Stimulated activated CD8-positive, alpha-beta memory T cell treated with anti-CD3 and anti-CD28 coated beads, Interleukin-7, amount 100 ng/mL, for 1 hour (primary cell): ENCODE measurements at places on chromosomes 3 and 15.

DNA sequence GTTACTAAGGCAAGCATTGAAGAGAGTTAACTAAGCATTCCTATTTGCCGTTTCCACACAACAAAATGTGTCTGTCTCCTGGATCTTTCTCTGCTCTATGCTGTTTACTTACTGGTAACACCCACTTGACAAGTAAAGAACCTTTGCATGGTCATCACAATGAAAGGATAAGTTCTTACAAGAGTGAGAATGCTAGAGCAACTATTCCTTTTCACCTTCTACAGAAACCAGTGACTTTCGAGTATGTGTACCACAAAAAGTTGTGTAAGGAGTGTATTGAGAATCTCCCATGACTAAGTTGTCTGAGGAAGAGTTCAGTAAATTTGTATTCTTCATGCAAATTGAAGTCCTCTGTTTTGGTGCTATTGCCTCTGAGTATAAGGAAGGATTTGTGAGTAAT, 10.8 kb downstream of the TIPARP start:
- DNase-seq = no peak

DNA sequence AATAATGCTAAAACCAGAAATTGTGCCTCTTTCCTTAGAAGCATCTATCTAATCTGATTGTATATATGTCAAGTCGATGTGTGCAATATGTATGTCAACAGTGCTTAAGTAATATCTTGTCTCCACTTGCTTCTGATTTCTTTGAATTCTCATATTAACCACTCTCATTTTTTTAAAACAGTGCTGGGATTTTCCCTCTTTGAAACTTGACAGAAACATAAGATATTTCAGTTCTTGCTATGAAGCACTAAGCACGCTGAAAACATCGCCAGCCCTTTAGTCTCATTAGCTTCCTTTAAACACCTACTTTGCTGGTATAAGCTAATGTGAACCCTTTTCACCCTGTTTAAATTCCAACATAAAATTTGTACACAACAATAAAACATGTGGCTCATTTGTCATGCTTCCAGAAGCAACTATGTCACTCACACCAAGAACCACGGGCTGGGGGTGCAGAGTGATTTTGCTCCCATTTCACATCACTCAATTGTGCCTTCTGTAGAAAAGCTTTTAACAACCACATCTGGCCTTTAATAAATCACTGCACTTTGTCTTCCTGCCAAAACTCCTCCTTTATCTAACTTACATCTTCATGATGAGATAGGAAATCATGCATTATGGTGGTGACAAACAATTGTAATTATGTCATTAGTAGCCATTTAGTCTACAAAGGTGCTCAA, 185.2 kb downstream of the FOXP1 start:
- DNase-seq = no peak

GRCh38 chr3:103511891-103512290, 1077.1 kb downstream of the ZPLD1 start:
- no peak for DNase-seq

DNA sequence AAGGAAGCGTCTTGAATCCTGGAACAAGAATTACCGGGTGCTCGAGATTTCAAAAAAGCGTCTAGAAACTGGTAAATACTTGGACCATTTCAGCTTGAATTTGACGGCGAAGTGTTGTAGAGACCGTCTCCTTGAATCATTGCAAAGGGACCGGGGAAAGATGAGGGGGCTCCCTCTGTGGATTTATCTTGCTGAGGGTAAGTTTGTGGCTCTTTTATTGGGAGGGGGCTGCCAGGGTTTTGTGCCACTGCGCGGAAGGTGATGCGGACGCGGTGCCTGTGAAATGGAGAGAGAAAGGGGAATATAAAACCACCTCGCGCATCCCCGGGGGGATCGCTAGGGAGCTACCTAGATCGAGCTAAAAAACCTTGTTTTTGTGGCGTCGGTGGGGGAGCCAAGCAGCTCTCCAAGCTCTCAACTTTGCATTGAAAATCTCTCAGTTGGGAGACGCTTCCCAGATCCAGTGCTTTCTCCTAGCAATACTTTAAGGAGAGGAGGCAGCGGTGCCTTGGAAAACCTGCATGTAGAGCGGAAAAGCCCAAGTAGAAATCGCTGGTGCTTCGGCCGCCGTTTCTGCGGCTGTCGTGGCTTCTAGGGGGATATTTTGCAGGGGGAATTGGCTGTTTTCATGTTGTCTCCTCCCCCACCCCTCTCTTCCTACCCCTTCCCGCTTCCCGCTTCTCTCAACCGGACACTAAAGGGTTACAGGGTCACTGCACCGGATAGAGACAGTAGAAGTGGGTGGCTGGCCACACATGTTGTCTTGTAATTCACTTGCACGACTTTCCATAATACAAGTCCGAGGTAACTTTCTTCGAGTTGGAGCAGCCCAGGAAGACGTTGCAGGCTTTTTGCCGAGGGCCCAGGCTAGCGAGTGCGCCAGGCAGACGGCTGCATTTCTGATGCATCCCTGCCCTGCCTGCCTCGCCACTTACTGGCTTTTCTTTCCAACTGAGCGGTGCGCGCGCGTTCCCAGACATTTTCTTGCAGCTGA, 187.6 kb downstream of the NLGN1 start:
- DNase-seq = no peak

GRCh38 chr3:166190360-166190759, 353.1 kb upstream of the BCHE start:
- DNase-seq = no peak

DNA sequence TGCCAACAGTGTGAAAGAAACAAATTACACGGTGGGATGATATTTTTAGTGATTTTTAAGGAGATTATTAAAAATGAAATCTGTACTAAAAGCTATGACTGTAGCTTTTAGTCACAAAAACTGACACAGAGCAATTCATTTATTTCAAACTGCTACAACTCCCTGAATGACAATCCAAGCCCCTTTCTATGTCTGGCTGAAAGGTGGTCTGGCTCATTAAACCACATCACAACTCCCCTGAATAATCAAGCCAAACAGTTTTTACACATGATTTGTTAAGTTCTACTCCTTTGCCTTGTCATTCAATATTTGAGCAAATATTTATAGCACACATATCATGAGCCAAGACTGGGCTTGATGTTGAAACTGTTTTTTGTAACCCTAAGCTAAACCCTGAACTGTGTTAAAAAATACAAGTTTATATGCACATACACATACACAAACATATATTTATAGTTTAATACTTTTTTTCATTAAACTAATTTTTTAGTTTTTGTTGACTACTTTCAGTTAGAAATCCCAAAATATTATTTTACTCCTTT, 125.5 kb downstream of the RBMS3 start:
- no peak for DNase-seq
